ENCODE measurements at places on chromosomes 6 and 20.

DNA sequence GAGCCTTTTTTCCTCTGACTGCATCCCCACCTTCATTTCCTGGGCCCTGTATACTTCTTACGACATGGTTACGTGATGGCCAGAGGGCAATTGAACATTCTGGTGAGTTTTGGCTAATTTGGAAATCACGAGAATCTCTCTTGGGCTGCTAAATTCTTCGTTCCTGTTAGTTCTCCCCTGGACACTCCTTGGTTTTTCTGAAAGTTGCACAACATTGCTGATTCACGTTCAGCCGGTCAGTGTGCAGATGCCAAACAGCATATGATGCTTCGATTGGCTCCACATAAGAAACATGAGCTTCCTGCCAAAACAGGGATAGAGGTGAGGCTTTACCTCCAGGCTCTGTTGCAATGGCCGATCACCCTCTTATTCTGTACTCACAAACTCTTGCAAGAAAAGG is 119.4 kb upstream of the LY86 start:
- DNase-seq, result no peak

GRCh38 chr6:166592821-166593220 is 6.3 kb upstream of the RAMACL start:
- DNase-seq, result no peak

DNA sequence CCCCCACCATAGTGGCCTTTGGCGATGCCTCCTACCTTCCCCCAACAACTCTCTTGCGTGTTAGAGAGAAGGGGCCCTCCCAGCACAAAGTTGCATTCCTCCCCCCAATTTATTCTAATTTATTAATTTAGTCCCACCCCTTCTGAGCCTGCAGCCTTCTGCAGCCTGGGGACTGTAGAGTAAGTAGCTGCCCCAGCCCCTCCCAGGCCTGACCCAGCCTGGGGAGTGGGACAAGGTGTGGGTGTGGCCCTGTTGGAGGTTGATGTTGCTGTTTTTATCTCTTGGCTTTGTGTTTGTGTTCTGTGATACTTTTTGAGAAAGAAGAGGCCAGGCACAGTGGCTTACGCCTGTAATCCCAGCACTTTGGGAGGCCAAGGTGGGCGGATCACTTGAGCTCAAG is 49.4 kb downstream of the ORC3 start:
- DNase-seq, result no peak

DNA sequence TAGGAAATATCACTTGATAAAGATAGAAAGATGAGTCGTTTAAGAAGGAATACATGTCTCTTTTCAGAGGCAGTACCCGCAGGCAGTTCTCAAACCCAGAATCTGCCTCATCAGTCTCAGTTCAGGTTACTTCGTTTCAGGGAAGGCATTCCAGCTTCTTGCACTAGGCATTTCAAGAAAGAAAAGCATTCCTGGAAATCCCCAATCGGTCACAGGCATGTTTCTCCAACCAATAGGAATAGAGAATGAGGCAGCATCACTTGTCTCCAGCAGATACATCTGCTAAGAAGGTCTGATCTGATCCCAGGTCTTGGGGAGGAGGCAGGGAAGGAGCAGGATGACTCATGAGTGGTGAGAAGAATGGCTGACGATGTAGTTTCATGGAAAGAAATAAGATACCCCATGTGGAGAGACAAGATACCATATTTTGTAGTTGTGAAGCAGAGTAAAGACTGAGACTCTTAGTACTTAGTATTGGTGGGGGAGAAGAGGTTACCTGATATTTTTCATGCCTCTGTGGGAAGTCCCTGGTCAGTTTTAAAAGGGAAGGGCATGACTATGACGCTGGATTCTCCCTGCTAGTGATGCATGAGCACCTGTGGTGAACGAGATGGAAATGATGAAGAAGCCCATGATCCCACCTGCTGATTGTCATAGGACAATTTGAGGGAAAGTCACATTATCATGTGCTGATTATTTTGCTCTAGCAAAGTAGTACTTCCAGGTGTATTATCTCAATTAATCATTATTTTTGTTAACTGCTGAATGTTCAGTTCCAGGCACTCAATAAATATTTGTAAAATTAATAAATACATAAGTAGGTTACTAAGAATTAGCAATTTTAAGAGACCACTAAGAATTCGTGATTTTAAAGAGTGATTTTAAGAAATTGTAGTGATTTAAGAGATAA is 20.3 kb upstream of the HLA-DRB1 start:
- DNase-seq, result no peak

- no peak for DNase-seq
Measured at GRCh38 chr20:41175201-41175651, 37.9 kb downstream of the PLCG1 start.

- no peak for DNase-seq
Measured at GRCh38 chr6:75079589-75079988, 126.3 kb downstream of the COL12A1 start.
